Fibroblast of lung (primary cell): ENCODE measurements at places on chromosomes 6 and 20.

DNA sequence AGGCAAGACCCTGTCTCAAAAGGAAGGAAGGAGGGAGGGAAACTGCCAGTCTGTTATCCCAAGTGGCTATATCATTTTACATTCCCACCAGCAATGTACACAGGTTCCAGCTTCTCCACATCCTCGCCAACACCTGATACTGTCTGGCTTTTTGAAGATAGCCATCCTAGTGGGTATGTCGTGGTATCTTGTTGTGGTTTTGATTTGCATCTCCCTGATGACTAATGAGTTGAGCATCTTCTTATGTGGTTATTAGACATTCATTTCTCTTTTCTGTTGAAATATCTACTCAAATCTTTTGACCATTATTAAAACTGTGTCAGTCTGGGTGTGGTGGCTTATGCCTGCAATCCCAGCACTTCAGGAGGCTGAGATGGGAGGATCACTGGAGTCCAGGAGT lies 47.9 kb upstream of the ARID1B start:
- DNase-seq: peak; percentile 58

- DNase-seq: peak; percentile 27
Measured at GRCh38 chr6:101114703-101115102, 233.6 kb upstream of the ASCC3 start.

- DNase-seq: no peak
Measured at GRCh38 chr6:106757722-106758467, 128.5 kb downstream of the QRSL1 start.

- peak; percentile 16 for DNase-seq
Measured at GRCh38 chr6:84546427-84546914, 217.9 kb downstream of the TBX18 start.

DNA sequence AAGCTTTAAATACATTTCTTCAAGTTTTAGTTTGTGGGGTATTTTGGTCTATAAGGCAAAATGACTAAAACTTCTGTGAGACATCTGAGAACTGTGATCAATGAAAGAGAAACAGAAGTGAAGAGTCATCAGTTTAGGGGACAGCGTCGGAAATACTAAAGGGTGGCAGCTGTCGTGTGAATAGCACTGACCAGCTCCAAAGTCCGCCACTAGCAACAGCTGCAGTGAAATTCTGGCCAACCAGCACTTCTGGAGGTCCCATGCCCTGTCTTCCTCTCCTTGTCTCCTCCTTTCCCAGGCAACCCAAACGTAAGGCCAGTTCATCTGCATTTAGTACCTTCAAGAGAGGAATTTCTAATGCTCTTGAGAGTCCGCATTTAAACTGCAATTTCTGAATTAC lies 87.5 kb downstream of the DACT2 start:
- DNase-seq: no peak

- peak; percentile 80 for DNase-seq
Measured at GRCh38 chr6:84462698-84463097, 235.3 kb upstream of the CEP162 start.

- no peak for DNase-seq
Measured at GRCh38 chr6:130524552-130524951, 158.7 kb downstream of the TMEM200A start.

DNA sequence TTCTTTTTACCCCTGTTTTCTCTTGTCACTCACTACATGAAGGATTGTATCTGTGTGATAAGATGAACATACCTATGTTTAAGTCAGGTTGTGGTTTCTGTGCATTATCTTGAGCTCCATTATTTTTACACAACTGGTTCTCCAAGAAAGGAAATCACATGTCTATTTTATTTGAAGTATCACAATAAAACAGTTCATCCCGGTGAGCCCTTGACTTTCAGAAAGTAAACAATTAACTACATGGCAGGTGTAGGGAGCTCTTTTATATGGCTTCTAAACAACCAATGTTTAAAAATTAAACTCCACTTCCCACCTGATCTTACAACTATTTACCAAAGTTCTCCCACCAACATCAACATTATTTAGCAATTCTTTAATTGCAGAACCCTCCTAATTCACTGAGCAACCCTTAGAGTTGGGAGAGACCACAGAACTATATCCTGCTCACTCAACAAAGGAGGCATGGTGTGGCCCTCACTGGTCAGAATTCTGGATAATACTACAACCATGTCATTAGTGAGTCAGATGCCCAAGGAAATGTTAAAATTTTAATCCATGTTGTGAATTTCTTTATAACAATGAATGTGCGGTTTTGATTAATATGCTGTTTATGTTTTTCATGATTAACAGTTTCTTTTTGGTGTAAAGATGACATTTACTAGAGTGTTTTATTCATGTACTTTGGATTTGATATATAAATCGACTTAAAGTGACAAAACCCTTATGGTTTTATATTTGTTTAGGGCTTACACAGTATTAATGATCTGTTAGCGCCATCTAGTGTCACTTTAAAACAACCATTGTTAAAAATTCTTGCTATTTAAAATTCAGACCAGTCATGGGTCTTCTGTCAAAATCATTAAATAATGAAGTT lies 50.0 kb upstream of the SCGN start:
- DNase-seq: peak; percentile 48

GRCh38 chr6:132456700-132457143 lies 55.4 kb upstream of the MOXD1 start:
- no peak for DNase-seq

GRCh38 chr6:168336967-168337366 lies 17.4 kb upstream of the DACT2 start:
- no peak for DNase-seq

DNA sequence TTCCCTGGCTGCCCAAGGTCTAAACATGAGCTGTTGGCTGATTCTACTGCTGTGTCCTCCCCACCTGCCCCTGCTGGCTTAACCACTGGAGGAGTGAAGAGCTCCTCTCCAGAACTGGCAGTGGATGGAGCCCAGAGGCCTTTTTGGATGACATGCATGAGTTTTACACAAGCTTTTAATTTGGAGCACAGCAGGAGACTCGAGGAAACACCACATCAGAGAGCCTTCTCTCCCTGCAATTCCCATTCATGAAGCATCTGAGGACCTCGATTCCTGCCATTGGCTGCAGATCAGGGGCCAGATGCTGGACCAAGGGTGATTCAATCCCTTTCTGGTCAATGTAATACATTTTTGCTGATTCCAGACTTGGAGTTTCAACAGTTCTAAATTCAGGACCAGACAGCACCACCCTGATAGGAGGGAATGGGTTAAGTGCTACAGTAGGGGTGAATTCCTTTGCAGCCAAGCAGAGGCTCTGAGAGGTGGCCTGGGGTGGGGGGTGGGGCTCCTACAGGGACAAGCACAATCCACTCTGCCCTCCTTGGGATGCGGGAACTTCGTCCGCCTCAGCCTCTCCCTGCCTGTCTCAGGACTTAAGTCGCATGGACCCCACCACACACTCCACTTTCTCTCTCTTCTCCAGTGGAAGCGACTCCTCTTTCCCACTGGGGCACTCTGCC lies 599 bp upstream of the PSORS1C1 start:
- DNase-seq: peak; percentile 62

GRCh38 chr6:48423640-48424365 lies 312.8 kb upstream of the PTCHD4 start:
- peak; percentile 56 for DNase-seq

- DNase-seq: peak; percentile 15
Measured at GRCh38 chr6:72218125-72218524, 331.8 kb downstream of the RIMS1 start.

DNA sequence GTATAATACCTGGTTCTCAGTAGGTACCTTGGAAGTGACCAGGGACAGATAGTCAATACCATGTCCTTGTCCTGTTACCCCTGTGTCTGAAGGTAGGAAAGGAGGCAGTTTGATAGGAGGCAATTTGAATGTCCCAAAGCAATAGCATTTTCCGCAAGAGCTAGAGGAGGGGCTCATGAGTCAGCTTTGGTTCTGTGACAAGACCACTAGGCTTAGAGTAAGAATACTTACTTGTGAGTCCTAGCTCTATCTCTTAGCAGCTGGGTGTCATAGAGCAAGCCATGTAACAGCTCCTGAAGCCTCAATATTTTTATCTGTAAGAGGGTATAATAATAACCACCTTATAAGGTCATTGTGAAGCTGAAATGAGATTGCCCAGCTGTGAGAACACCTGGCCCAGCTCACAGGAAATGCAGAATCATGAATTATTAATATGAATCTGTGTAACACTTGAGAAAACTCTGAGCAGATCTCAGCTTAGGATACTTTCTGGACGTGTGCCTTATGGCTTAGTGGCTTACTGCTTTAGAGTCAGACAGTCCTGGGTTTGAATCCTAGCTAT lies 58.6 kb downstream of the DAAM2 start:
- no peak for DNase-seq

DNA sequence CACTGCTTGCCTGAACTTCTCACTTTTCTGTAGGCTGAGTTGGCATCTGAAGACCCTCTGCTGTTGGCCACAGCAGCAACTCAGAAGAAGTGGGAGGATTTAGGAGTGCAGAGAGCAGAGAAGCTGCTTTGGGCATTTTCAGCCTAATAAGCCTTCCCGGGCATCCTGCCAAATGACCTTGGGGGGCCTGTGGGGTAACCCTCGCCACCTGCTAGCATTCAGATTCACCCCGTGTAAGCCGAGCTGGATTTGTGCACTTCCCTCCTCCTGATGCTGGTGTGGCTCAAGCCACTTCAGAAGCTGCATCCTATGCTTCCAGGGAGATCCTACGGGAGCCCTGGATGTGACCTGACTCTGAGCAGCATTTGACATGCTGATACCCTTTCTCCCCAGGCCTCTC lies 114.8 kb downstream of the LRFN2 start:
- no peak for DNase-seq
